ENCODE measurements at places on chromosomes 4 and X.
A peak's percentile ranks its signal among the peaks of the same experiment; 100 is the strongest.

DNA sequence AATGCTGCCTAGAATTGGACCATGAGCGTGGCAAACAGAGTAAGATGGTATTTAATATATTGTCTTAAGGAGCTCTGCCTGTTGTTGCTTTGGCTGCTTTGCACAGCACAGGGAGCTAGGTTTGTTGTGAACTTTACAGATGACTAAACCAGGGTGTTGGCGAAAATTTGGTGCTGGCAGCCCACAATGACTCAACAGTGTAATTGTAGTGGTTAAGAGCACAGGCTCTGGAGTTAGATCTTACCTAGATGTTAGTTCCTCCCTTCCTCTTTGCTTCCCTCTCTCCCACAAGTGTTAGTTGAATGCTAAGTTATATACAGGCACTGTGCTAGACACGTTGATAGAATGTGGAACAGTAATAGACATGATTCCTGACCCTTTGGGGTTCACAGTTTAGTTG lies 128.9 kb upstream of the TRPC5 start:
- DNase-seq, result no peak

- no peak for DNase-seq
Measured at GRCh38 chrX:103400931-103401330, 24.6 kb downstream of the BEX3 start.

GRCh38 chr4:165493359-165493758 lies 114.6 kb downstream of the CPE start:
- peak; percentile 57 for DNase-seq

- DNase-seq, result no peak
Measured at GRCh38 chr4:4693258-4693657, 151.4 kb upstream of the STX18 start.

DNA sequence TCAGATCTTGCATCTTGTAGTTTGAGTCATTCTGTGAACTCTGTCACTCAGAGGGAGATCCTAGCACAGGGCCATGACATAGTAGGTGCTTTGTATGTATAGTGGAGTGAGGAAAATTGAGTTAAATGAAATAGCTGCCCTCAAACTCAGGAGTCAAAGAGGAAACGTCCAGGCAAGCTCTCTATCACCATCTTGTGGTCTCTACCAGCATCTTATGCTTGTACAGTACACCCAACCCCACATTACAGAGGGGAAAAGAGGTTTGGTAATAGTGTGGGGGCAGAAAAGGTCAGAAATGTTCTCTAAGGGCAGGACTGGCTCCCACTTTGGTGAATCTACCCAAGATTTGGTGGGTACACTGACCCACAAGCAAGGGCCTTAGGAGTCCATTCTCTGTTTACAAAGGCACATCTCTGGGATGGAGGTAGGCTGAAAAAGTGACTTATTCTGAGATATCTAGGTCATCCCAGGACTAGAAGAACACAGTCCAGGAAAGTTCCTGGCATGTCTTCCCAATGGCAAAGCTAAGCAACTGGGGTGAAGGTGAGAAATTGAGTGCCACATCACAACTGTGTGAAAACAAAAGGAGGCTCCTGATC lies 131.8 kb downstream of the OR13H1 start:
- DNase-seq, result no peak

- DNase-seq, result no peak
Measured at GRCh38 chr4:167117273-167117672, 117.0 kb downstream of the SPOCK3 start.

DNA sequence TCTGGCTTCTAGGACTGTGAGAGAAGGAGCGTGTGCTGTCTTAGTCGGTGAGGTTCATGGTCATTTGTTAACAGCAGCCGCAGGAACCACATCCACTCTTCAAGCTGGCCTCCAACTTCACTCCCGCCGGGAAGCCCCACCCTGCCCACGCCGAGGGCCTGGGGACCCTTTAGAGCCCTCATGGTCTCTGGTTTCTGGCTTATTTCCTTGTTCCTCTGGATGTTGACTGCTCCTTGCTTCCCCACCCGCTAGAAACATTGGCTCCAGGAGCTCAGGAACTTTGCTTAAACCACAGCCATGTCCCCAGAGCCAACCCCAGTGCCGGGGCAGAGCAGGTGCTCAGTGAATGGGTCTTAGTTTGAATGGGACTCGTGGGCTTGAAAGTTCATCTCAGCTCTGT lies 40.8 kb downstream of the HTRA3 start:
- no peak for DNase-seq

GRCh38 chr4:76012388-76012801 lies 5.1 kb upstream of the CXCL9 start:
- no peak for DNase-seq

DNA sequence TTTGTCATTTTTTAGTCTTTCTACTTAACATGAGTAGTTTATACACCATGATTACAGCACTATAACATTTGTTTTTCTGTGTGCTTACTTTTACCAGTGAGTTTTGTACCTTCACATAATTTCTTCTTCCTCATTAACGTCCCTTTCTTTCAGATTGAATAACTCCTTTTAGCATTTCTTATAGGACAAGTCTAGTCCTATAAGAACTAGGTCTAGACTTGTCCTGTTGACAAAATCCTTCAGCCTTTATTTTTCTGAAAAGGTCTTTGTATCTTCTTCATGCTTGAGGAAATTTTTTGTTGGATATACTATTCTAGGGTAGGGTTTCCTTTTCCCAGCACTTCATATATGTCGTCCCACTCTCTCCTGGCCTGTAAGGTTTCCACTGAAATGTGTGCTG lies 253.3 kb upstream of the ARHGAP24 start:
- DNase-seq, result no peak

DNA sequence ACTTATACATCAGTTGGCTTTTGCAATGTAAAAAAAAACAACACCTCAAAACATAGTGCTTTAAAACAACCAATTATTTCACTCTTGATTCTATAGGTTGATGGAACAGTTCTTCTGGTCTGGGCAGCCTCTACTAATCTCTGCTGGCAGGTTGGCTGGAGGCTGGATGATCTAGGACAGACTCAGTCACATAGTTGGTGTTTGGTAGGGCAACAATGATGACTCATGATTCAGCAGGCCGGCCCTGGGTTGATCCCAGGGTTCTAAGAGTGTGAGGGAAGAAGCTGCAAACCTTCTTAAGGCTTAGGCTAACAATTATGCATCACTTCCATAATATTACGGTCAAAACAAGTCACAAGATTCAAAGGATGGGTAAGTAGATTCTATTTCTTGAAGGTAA lies 558.2 kb downstream of the ZNF674 start:
- no peak for DNase-seq

- no peak for DNase-seq
Measured at GRCh38 chr4:24632011-24632410, 47.7 kb upstream of the DHX15 start.

GRCh38 chrX:53580742-53581504 lies 105.6 kb downstream of the HUWE1 start:
- no peak for DNase-seq

DNA sequence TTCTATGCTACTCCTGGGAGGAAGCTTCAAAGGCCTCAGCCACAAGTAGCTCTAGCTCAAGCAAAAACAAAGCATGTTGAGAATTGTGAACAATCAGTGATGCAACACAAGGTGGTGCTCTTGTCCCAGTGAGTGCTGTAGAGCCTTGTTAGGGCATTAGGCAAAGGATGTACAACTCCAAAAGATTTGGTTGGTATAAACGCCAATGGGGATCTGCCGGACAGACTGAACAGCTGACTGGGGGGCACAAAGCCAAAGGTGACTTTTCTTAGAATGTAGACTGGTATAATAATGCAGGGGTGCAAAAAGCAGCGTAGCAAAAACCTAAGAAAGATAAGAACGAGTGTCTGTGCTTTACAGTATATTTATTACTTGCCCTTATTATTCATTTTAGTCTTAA lies 62.6 kb upstream of the ALB start:
- peak; percentile 31 for DNase-seq

- no peak for DNase-seq
Measured at GRCh38 chrX:56744996-56745395, 16.0 kb downstream of the NBDY start.

- no peak for DNase-seq
Measured at GRCh38 chr4:39741401-39741800, 43.5 kb downstream of the UBE2K start.

- DNase-seq, result no peak
Measured at GRCh38 chrX:107744868-107745267, 30.7 kb downstream of the TSC22D3 start.

DNA sequence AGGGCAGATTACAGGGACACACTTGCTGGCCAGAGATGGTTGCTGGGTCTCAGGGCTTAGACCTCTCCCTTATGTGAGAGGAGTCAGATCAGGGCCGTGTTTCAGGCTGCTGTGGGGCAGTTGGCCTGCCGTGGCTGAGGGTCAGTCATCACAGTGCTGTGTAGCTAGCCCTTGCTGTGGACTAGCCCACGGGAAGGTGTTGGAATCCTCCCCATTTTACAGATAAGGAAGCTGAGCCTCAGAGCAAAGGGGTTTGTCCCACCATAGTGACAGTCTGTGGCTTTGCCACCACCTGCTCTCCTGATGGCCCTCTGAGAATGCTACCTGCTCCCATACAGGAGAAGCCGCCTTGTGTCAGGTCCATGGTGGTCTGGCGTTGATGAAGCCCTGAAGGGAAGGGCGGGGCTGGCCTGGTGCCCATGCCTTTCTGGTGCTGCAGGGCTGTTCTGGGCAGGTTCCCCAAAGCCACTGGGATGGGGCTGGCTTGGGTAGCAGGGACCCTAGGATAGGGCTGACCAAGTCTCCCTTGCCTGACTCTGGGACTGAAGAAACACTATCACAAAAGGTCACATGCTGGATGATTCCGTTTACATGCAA lies 2.4 kb upstream of the FAM53A start:
- no peak for DNase-seq
